ENCODE measurements at places on chromosomes 2 and 18. TPM values are rescaled to one million over a fixed set of nuclear protein-coding genes. Genes with fewer than 3 reads are reported as not detected.

GRCh38 chr2:16275661-16276060 is 335.3 kb downstream of the MYCN start:
- H3K27ac ChIP-seq: no peak overlapping the region
- H3K4me1 ChIP-seq: no peaks in the 10 kb centered on the region
- H3K4me3 ChIP-seq: no peak overlapping the region
- no peaks in the 10 kb centered on the region for H3K27me3 ChIP-seq
- DNase-seq: no peak
- no peaks in the 10 kb centered on the region for H3K36me3 ChIP-seq

Gene HOXD3
- total RNA-seq: not detected

Gene SMCHD1
- 180 TPM for total RNA-seq

Gene RTKN
- 31.5 TPM for total RNA-seq

DNA sequence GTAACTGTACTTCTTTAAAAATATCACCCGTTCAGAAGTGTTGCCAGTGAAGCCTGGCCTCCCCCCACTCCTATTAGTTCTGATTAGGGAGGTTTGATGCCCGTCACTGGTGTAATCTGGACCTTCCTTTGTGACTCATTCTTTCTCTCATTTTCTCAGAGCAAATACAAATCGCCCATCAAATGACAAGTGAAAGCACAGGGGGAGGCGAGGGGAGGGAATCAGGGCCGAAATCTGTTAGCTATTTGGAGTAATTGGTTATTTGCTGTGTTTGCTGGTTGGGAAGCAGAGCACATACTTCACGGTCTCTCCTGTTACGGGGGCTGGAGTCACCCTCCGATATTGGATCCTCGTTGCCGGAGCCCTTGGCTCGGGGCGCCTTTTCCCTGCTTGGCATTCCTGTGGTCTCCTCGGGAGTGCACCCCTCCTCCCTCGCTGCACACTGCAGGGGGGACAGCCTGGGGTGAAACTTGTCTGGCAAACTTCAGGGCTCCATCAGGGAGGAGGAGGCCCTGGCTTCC is 178.1 kb downstream of the DYSF start:
- H3K4me1 ChIP-seq: no peaks in the 10 kb centered on the region
- H3K27ac ChIP-seq: no peak overlapping the region
- no peaks in the 10 kb centered on the region for H3K36me3 ChIP-seq
- no peak for DNase-seq

- no peaks in the 10 kb centered on the region for H3K4me1 ChIP-seq
- no peak overlapping the region for H3K27ac ChIP-seq
- no peak for DNase-seq
- no peaks in the 10 kb centered on the region for H3K27me3 ChIP-seq
These were observed 884.3 kb downstream of the DCC start for GRCh38 chr18:53224128-53224778.

GRCh38 chr18:41940506-41941215 is 14.4 kb upstream of the PIK3C3 start:
- H3K36me3 ChIP-seq: no peaks in the 10 kb centered on the region
- no peak for DNase-seq
- no peaks in the 10 kb centered on the region for H3K27me3 ChIP-seq
- H3K4me3 ChIP-seq: no peak overlapping the region
- H3K27ac ChIP-seq: no peak overlapping the region
- H3K4me1 ChIP-seq: no peaks in the 10 kb centered on the region

Gene CAPG
- total RNA-seq: 7.4 TPM

Gene SCN2A
- total RNA-seq: 0.75 TPM

DNA sequence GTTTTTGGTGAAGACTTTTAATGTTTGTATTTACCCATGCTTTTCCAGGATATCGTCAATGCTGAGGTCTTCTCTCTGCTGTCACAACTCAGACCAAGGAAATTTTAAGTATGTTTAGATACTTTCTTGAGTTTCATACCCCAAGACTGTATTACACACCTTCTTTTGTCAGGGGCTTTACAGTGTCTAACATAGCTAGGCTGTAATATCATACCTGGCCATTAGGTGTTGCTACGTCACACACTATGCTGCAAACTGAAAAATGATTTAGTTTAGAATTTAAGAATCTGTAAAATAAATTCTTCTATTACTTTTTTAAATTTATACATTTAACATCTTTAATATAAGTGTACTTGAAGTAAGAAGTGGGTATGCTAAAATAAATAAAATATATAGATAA is 358.4 kb upstream of the NRP2 start:
- H3K4me3 ChIP-seq: no peak overlapping the region
- no peak overlapping the region for H3K27ac ChIP-seq

GRCh38 chr18:8507915-8508705 is 101.1 kb upstream of the RAB12 start:
- no peaks in the 10 kb centered on the region for H3K27me3 ChIP-seq
- DNase-seq: peak; percentile 40
- H3K4me3 ChIP-seq: no peak overlapping the region
- H3K27ac ChIP-seq: no peak overlapping the region
- H3K4me1 ChIP-seq: no peaks in the 10 kb centered on the region

Gene SPP2
- not detected for total RNA-seq

GRCh38 chr2:223306371-223306770 is 254.4 kb downstream of the KCNE4 start:
- no peaks in the 10 kb centered on the region for H3K4me1 ChIP-seq
- H3K4me3 ChIP-seq: no peak overlapping the region
- H3K27ac ChIP-seq: no peak overlapping the region
- H3K36me3 ChIP-seq: no peaks in the 10 kb centered on the region
- no peaks in the 10 kb centered on the region for H3K27me3 ChIP-seq

DNA sequence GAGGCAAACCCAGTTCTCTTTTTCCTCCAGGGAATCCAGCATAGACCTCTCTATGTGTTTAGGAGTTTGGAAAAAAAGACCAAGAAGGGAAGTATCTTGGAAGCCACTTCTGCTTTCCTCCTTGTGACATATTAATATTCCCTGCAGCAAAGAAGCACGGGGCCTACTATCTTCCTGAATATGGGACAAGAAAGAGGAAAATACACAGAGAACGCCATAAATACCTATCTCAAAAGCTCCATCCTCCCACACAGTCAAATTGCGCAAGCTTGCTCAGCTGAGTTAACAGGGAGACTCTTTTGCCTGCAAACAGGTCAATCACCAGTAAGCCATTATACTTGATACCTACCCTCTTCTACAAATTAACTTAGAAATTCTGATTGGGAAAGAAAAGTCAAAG is 16.7 kb upstream of the RAPH1 start:
- no peaks in the 10 kb centered on the region for H3K4me1 ChIP-seq
- no peak overlapping the region for H3K4me3 ChIP-seq
- H3K27me3 ChIP-seq: no peaks in the 10 kb centered on the region
- no peak overlapping the region for H3K27ac ChIP-seq
- DNase-seq: no peak
- H3K36me3 ChIP-seq: no peaks in the 10 kb centered on the region

Gene TLX2
- total RNA-seq: 2.5 TPM

Gene TANC1
- total RNA-seq: not detected

GRCh38 chr2:202016579-202017227 is 17.0 kb upstream of the FZD7 start:
- H3K27ac ChIP-seq: no peak overlapping the region
- no peaks in the 10 kb centered on the region for H3K36me3 ChIP-seq
- DNase-seq: no peak
- H3K4me1 ChIP-seq: peaks cover 8% of the 10 kb centered on the region
- H3K4me3 ChIP-seq: no peak overlapping the region
- H3K27me3 ChIP-seq: no peaks in the 10 kb centered on the region

Gene HOXD12
- total RNA-seq: 1.0 TPM

Gene SERPINB4
- total RNA-seq: not detected

DNA sequence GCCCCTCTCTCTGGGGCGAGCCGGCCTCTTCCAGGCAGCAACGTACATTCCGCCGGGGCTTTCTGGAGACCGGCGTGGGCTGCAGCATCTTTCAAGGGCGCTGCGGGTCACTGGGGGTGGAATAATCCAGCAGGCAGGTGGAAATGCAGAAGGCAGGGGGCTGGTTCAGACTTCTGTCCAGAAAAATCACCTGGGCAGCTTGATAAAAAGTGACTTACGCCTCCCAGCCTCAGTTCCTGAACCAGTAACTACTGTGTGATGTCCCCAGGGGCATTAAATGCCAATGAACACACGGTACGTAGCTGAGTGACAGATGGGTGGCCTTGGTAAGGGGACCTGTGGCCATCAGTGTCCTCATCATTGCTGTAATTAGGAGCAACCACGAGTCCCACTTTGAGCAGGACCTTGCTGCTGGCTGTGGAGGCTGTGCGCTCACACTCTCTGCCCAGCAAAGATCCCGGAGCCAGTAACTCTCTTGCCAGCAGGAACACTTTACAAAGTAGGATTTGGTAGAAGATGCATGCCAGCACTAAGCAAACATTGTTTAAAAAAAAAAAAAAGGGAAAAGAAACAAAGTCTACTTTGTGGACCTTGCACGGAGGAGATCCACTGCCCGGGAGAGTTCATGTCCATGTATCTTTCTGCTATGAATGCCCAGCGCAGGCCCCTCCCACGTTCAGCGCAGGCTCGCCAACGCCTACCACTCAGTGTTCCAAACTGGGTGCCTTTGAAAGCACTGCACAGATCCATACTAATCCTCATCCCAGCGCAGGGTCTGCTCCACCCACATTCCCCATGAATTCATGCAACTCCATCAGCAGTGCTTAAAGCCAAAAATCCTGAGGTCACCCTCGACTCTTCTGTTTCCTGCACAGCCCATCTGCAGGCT is 177.3 kb downstream of the HDAC4 start:
- H3K4me1 ChIP-seq: peaks cover 4% of the 10 kb centered on the region
- H3K27ac ChIP-seq: no peak overlapping the region
- H3K4me3 ChIP-seq: no peak overlapping the region
- no peaks in the 10 kb centered on the region for H3K36me3 ChIP-seq
- DNase-seq: no peak

DNA sequence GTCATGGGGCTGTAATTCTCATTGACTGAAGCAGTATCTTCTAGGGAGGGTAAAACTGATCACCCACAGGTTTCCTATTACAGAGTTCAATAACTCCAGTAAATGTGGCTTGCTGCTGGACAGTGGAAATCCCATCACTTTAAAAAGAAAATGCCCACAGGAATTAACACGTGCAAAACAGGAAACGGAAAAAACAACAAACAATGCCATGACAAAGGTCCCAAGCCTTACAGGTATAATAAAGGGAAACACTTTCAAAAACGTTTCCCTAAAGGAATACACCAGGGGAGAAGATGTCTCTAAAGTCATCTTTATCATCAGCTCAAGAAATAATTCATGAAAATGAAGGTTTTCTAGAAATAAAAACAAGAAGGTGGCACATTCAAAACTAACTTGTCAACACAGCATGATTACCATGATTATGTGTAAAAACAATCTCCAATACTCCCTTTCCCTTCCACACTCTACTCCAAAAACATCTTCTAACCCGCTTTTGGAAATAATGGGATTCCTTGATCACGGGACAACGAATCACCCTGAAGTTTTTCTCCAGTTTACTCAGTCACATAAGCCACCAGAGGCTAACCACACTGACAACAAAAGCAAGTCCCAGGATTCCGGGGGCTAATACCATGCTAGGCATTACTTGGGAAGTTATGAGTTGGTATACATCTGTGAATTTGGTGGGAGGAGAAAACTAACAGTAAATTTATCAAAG is 167.9 kb downstream of the TCF4 start:
- no peak for DNase-seq
- no peaks in the 10 kb centered on the region for H3K27me3 ChIP-seq
- peaks cover 100% of the 10 kb centered on the region for H3K4me1 ChIP-seq
- H3K4me3 ChIP-seq: peak overlapping the region; percentile 26
- no peaks in the 10 kb centered on the region for H3K36me3 ChIP-seq
- H3K27ac ChIP-seq: peak overlapping the region; percentile 98

DNA sequence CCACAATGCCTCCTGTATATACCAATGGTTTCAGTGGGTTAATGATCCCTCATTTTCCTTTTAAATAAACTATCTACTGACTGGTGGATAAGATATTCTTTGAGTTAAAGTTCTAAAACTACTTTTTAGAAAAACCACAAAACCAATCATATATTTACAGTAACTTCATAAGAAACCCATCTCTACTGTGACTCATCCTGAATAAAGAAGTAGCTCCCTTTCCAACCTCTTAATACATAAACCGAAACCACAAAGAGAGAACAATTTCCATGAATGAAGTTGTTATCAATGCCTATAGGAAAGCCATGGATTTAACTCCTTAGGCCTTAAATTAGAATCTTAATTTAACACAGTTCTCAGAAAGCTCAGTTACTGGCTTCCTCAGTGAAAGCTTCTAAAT is 227.0 kb upstream of the SMAD7 start:
- H3K27ac ChIP-seq: no peak overlapping the region
- H3K4me3 ChIP-seq: no peak overlapping the region
- no peaks in the 10 kb centered on the region for H3K36me3 ChIP-seq
- no peak for DNase-seq
- no peaks in the 10 kb centered on the region for H3K27me3 ChIP-seq

Gene EIF2AK3
- total RNA-seq: 18.4 TPM

DNA sequence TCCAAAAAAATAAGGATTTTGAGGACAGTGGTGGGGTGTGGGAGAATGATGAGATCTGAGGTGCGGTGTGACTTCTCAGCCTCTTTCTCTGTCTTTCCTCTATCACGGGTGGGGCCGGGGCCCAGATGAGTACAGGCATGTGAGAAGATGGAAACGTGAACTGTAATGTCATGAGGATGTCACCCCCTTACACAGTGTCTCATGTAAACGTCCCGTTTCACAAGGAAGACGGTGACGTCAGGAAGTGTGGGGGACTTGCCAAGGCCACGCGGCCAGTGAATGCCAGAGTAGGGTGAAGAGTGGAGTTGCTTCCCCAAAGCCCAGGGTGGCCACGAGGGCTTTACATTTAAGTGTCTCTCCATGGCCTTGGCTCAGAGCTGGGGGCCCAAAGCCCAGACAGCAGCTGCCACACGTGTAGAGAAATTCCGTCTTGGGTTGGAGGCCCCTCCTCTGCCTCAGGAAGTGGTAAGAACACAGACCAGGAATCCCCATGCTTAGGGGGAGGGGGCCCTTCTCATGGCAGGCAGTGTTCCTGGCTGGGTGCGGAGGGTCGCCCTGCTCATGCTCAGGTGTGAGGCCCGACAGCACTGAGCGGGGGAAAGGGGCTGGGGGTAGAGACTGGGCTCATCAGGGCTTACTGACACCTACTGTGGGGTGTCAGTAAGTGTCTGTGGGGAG is 80.9 kb upstream of the SMAD7 start:
- no peaks in the 10 kb centered on the region for H3K4me1 ChIP-seq
- H3K36me3 ChIP-seq: no peaks in the 10 kb centered on the region
- no peaks in the 10 kb centered on the region for H3K27me3 ChIP-seq
- no peak overlapping the region for H3K27ac ChIP-seq
- no peak overlapping the region for H3K4me3 ChIP-seq
- DNase-seq: no peak

GRCh38 chr2:97871096-97871780 is 124.5 kb downstream of the TMEM131 start:
- H3K4me1 ChIP-seq: peaks cover 12% of the 10 kb centered on the region
- no peak for DNase-seq
- no peaks in the 10 kb centered on the region for H3K27me3 ChIP-seq
- no peaks in the 10 kb centered on the region for H3K36me3 ChIP-seq

DNA sequence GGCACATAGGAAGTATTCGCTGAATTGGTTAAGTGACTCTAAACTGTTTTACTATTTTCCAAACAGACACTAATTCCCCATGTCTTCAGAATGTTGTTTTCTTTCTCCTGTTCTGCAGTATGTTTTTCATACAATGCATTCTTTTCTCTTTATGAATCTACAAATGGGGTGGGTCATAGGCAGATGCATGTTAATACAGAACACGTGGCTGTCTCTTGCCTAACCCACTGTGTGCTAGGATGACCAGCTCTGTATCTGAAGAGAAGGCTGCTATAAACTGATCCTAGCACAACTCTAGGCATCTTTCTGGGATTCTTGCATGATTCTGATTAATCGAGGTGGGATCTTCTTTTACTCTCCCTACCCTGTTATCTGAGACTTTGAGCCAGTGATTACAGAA is 826.0 kb downstream of the PLCL1 start:
- H3K27ac ChIP-seq: no peak overlapping the region
- no peaks in the 10 kb centered on the region for H3K4me1 ChIP-seq
- no peaks in the 10 kb centered on the region for H3K36me3 ChIP-seq
- H3K4me3 ChIP-seq: no peak overlapping the region
- no peak for DNase-seq
- no peaks in the 10 kb centered on the region for H3K27me3 ChIP-seq

Data from Karpas-422 (cell line).